M059J (cell line): ENCODE measurements at places on chromosomes 4 and X. TPM values are rescaled to one million over a fixed set of nuclear protein-coding genes. Genes with fewer than 3 reads are reported as not detected.

DNA sequence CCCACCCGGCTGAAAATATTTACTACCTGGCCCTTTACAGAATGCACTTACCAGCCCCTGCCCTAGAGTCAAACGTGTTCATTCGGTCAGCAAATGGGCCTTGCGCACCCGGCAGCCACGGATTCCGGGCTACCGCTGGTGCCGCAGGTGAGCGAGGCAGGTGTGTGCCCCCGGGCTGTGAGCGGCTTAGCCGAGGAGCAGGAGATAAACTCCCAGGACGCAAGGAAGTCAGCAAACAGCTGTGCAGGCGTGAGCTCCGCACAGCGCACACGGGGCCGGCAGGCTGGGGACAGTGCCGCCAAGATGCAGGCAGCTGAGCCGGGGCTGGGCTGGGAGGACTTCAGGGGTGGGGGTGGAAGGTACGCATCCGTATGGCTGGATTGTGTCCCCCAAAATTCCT is 211.2 kb upstream of the PSAPL1 start:
- DNase-seq, result no peak

GRCh38 chr4:104420766-104421165 is 73.9 kb downstream of the CXXC4 start:
- DNase-seq, result no peak

DNA sequence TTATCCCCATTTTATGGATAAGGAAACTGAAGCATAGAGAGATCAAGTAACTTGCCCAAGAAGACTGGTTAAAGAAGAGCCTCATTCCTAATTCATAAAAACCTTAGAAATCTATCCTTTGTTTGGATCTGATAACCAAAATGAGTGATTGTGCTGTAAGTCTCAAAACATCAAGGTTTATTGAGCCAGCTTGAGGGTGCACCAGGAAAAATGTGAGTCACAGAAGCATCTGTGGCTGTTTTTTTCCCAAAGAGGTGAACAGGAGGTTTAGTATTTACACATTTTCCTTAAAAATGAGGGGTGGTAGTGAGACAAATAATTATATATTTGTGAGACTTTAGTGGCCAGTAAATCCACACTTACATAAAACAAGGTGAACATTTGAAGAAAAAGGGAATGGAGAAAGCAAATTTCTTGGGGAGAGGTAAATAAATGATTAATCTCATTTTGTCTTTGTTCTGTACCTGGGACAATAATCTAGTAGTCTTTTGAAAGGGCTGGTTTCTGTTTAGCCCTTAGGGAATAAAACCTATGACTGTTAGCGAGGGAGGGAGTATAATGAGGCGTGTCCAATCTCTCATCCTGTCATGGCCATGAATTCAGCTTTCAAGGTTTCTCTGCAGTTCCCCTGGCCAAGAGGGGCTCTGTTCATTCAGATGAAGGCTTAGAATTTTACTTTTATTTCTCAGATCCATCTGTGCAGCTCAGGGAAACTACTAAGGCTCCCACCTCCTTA is 12.2 kb upstream of the FMR1 start:
- DNase-seq, result peak; percentile 67

- peak; percentile 6 for DNase-seq
These were observed 18.5 kb upstream of the AP1AR start for GRCh38 chr4:112213091-112213490.

DNA sequence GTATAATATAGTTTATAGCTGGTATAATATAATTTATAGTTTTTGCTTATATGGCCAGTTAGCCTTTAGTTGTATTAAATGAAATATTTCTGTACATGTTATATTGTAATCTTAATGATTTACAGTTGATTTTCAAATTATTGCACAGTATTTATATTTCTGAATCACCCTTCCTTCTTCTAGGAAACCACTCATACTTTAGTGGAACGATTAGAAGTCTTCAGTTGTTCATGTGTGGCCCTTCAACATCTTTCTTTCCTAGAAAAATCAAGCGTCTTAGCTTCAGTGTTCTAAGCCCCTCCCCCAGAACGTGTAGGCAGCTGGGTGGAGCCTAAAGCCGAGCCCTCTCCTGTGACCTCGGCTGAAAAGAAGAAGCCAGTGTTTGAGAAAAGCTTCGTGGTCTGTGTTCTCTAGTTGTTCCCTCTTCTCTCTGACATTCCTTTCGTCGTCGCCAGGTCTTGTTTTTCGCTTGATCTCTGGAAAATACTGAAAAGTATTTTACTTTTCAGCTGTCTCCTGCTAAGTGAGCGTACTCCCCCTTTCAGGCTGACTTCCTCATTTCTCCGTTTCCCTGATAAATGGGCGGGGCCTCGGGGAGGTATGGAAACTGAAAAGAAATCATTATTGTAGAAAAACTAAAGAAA is at the start of gene C4orf33:
TSS of gene C4orf33 (plus strand) at position 342 of the 644 bp plus-strand sequence. CDS start 6,459 bp downstream, outside the sequence.
- peak; percentile 78 for DNase-seq

The CITED1 gene
- total RNA-seq, result 0.59 TPM in 1 of 2 replicates, not detected in the other

GRCh38 chrX:27995611-27996010 is 14.4 kb upstream of the DCAF8L1 start:
- no peak for DNase-seq

DNA sequence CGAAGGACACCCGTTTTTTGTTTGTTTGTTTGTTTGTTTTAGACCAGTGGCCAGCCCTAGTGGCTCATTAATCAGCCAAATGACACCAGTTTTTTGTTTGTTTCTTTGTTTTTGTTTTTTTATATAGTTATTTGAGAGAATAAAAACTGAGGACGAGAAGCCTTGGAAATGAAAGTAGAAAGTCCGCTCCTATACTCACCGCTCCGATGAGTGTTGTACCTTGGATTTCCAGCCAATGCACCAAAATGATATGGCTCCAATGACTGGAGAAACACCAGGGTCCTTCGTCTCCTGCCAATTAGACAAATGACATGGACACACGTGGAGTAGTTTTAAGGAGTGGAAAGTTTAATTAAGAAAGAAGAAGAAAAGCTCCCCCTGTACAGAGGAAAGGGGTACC is 87.9 kb downstream of the ZXDA start:
- peak; percentile 2 for DNase-seq

DNA sequence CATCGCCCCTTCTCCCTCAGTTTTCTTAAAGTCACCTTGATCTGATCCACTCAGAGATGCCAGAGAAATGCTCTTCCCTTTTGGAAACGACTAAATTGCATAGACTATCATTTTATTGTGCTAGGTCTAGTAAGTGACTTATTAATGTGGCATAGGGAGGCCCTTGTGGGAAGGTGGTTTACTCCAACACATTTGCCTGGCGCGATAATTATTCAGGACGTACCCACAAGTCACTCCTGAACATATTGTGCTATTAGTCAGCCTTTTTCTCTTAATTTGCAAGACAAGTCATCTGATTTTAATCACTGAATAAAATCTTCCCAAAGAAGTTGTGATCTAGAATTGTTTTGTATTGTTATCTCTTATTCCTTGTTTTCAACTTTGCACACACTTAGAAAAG is 7.6 kb downstream of the ENPEP start:
- DNase-seq, result peak; percentile 69

The NAT8L gene
- 0.05 TPM in 1 of 2 replicates, not detected in the other for total RNA-seq

The LRCH2 gene
- 8.7 and 15.8 TPM in 2 replicates for total RNA-seq

The KDR gene
- 0.27 and 0.42 TPM in 2 replicates for total RNA-seq

GRCh38 chr4:74278490-74278889 is 29.8 kb upstream of the EPGN start:
- DNase-seq, result no peak

DNA sequence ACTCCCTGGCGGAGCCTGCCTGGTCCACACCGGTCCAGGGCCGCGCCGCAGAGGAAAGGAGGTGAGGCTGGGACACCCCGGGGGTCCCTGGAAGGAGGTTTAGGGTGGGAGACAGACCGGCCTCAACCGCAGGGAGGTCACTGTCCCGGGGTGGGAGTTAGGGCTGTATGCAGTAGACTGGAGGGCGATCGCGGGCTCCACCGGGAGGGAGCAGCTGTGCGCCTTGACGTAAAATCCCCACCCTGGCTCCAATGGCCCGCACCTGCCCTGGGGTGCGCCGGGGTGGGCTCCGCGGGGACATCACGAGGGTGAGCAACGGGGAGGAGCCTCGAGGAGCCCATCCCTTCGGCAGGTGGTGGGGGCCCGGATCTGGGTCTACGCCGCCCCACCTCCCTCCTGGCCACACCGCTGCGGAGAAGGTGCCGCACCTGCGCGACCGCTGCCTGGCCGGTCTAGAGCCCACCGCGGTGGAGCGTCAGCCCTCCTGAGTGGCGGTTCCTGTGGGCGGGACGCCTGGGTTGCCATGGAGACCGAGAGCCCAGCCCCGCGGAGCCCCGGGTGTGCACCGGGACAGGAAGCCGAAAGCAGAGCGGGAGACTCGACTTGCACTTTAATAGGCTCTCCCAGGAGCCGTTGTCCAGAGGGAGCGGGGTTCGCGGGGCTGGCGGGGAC is 105.1 kb downstream of the ADRA2C start:
- DNase-seq, result no peak

DNA sequence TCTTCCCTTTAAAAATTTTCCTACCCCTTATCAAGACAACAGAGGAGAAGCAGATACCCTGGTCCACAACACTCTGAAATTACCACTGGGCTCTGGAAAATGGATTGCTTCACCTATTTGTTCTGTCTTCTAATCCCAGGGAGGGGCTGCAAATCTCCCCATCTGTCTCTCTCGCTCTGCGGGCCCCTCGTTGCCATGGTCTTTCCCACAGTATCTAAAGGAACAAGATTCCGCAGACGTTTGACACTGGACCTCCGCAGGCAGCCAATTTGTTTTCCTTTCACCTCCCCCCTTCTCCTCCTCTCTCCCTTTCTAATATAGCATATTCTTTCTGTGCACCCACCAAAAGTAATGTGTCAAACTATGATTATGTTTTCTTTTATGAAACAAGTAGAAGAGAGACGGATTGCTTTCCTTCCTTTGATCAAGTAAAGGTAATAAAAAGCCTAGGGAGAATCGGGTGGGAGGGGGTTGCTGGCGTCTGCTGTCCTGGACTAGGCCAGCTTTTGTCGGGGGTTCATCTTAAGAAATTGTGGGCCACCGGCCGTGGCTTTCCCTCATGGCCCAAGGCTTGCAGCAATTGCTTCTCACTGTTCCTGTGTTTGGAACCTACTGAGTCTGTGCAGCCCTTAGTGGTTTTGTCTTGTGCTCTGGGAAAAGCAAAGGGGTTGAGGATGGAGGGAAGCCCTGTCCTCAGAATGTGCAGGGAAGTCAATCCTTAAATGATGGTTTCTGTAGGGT is 81.0 kb downstream of the MGST2 start:
- DNase-seq, result no peak

The GAGE12H gene
- total RNA-seq, result not detected in 2 replicates

GRCh38 chr4:70392057-70392776 is 5.5 kb upstream of the OPRPN start:
- DNase-seq, result no peak

The MAB21L2 gene
- total RNA-seq, result 4.4 and 5.3 TPM in 2 replicates

DNA sequence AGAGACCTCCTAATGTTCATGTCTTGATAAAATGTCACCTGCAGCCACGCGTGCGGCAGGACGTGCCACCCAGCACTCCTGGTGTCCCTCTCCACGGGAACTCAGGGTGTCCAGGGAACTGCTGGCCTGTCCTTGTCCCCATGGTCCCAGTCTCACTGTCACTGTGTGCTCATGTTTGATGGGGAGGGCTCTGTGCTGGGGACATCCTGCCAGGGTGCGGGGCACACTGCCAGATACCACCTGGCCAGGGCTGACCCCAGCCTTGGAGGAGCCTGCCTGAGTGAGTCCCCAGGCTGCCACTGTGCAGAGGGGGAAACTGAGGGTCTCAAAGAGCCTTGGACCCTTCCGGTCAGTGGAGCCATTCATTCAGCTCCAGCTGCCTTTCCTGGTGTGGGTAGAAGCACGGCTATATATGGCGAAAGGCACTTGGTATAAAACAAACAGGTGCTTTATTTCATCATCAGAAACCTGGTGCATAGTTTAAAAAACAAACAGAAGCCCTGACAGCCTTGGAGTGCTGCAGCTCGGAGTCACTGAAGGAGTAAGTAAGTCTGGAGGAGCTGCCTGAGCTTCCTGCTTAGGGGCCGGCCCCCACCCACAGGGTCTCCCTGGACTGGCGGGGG is 33.0 kb downstream of the NOP14 start:
- DNase-seq, result no peak

The P2RY8 gene
- 0.10 TPM in 1 of 2 replicates, not detected in the other for total RNA-seq

DNA sequence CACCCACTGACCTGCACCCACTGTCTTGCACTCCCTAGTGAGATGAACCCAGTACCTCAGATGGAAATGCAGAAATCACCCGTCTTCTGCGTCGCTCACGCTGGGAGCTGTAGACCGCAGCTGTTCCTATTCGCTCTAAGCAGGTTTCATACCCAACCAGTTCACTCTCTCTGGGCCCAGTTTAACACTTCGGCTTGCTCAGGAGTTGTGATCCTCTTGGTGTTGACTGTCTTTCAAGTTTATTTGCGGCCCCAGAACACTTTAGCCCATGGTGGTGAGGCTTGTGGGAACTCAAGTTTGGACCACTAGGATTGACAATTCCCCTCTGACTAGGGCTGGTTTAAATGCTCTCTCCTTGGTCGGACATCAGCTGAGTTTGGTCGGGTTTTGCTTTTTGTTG is 147.0 kb downstream of the DACH2 start:
- no peak for DNase-seq

The GLA gene
- 130 and 154 TPM in 2 replicates for total RNA-seq

GRCh38 chr4:154124539-154125255 is 335.8 kb upstream of the SFRP2 start:
- DNase-seq, result peak; percentile 92

- DNase-seq, result peak; percentile 81
These were observed 545.3 kb upstream of the FAT1 start for GRCh38 chr4:187268940-187269339.

- peak; percentile 61 for DNase-seq
These were observed 51.5 kb downstream of the STARD8 start for GRCh38 chrX:68698942-68699341.

The CLOCK gene
- 14.1 and 16.8 TPM in 2 replicates for total RNA-seq

The RIBC1 gene
- 0.94 and 2.2 TPM in 2 replicates for total RNA-seq

- no peak for DNase-seq
These were observed 8.5 kb downstream of the UGT2B7 start for GRCh38 chr4:69104719-69105275.

DNA sequence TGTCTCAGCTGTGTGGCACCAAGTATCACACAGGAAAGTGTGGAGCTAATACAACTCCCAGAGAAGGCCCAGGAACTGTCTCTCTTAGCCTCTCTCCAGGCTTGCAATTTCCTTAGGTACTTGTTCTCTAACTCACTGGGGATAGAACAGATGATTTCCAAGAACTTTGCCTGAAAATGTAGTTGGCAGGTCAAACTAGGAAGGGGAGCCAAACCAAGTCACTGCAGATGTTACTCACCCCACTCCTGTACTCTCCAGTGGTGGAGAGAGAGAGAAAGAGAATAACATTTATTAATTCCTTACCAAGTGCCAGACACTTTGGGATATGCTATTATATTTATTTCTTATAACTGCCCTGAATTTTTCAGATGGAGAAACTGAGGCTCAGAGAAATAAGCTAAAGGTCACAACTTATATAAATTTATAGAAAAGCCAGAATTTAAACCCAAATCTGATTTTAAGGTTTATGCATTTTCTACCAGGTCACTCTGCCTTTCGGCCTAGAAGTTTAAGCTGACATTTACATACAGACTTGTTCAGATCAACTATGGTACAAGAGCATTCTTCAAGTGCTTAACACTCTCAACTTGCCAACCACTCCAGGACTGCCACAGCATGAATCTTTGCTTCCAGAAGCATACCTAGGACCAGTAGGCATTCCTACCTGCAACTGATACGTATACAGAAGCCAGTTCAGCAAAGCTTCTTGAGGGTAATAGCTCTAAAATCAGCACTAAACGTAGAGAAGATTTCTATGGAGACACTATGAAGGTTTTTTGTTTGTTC is 248.6 kb upstream of the ETNPPL start:
- no peak for DNase-seq
